ENCODE measurements at places on chromosomes 2 and 18.

DNA sequence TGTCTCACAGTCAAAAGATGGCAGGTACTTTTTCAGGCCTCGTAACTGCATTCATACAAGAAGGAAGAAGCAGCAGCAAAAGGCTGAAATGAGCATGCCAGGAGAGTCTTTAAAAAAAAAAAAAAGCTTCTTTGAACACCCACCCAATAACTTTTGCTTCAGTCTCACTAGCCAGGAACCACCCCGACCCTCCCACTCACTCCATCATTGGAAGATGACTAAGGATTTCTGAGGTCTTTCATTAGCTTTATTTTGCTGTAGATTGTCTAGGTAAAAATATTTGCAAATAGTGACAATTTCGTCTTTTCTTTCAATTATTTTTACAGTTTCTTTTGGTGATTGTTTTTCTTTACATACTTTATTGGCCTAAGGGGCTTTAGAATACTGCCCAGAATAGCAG, 37.9 kb downstream of the RBBP8 start:
- no peak for DNase-seq

DNA sequence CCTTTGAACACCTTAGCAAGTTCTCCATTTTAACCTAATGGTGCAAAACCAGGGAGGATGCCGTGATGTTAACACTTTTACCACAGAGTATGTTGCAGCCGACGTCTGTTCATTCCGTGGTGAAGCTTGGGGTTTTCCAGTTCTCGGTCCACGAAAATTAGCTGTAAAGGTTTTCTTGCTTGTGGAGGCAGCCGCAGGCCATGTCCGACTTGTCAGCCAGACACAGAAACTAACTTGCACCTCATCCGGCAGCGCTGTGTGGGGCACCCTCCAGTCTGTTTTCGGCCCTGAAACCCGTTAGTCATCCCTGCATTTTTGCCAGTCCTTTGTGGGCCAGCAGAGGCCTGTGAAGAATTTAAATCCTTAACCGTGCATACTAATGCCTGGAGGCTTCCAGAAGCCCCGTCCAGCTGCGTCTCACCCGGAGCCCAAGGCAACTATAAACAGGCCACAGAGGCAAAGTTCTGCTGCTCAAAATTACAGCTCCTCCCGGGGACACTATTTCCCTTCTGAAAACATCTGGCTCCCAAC, 70.6 kb downstream of the SH3YL1 start:
- peak; percentile 64 for DNase-seq

DNA sequence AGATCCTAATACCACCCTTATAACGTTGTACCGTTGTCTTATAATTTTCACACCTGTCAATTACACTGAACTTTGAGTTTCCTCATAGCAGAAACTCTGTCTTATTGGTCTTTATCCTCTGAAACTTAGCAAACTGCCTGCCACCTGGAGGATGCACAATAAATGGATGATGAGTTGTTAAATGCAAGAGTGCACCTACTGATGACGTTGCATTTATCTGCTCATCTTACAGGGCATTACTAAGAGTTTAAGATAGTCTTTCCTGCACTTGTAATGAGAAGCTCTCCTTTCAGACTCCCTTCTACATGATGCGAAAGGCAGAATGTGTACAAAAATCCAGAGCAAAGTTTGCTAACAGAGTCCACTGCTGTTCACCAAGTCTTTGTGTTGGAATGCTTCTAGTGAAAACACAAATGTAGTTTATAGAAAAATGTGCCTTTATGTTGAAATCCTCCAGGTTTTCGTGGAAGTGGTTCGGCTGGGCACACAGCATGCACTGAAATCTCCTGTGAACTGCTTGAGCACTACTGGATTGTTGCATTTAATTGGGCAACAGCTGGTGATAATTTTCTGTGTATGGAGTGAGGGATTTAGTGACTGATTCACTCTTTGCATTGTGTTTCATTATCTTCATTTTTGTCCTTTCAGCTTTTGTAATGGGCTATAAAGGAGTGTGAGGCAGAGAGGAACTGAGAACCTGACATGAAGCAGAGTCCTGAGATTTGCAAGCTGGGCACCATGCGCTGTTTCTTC, 665.8 kb upstream of the ID2 start:
- DNase-seq, result no peak

DNA sequence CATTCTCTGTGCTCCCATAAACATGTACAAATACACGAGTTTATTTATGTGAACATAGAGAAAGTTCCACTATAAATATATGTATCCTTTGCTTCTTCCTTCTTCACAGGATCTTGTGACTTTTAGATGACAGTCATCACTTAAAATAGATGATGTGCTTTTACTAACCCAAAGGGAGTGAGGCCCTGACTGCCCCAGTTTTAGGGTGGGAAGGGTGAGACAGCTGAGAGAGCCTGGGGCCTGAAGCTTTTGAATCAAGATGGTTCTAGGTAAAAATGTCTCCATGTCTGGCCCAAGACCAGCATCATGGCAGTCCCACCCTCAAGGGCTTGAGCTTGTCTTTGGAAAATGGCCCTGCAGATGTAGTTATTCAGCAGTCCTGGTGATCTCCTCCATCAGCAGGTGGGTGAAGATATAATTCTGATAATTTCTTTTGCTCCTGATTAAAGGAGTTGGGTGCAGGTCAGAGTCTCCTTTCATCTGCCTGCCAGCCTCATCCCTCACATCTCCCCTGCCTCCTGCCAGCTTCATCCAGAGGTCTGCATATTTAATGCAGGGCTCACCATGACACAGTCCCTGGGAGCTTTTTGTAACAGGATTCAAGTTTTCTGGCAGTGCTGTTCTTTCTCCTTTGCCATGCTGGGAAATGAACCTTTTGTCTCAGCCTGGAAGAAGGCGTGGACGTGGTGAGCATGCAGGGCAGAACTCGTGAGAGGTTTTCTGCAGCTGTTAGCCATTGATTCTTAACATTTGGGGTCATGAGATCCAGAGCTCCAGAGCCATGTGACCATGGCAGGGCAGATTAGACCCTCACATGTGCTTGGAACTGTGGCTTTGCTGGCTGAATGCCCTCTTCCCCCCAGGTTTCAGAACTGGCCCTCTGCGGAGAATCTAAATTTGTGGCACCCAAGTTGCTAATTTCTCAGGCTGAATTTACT, 2.7 kb downstream of the HRH4 start:
- no peak for DNase-seq

DNA sequence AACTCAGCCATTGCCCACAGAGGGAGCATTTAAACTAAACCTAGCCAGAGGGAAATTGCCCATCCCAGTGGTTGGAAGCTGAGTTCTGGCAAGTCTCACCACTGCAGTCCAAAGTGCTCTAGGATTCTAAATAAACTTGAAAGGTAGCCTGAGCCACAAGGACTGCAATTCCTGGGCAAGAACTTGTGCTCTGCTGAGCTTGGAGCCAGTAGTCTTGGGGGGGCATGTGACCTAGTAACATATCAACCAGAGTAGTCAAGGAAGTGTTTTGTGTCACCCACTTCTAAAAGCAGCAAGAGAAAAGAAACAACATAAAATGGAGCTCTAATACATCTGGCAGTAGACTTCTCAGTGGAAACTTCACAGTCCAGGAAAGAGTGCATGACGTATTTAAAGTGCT, 167.0 kb downstream of the PTH2R start:
- DNase-seq, result peak; percentile 28

GRCh38 chr2:88659538-88659915, 31.9 kb upstream of the RPIA start:
- DNase-seq, result peak; percentile 63

DNA sequence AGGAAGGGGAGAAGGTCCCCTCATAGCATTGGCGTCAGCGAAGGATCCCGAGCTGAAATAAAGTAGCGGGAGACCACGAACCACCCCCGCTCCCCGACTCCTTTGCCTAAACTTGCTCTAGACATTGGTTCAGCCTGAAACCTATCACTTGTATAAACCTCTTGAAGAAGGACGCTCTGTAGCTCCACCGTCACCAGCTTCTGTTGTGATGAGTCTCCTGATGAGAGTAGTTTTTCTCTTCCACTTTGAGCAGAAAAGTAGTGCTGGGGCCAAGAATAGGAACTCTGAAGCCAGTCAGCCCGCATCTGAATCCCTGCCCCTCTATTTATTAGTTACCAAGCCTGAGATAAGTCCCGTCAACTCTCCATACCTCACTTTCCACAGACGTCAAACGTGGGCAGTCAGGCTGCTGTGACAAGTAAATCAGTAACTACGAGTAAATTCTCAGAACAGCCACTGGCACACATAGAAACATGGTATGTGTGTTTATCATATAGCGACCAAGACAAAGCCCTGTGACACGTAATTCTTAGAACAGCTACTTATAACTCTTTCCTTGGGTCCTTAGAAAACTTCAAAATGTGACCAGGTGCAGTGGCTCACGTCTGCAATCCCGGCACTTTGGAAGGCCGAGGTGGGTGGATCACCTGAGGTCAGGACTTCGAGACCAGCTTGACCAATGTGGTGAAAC, 61.7 kb downstream of the CD226 start:
- no peak for DNase-seq

GRCh38 chr2:176170602-176171305, 13.6 kb downstream of the HOXD3 start:
- DNase-seq, result no peak

DNA sequence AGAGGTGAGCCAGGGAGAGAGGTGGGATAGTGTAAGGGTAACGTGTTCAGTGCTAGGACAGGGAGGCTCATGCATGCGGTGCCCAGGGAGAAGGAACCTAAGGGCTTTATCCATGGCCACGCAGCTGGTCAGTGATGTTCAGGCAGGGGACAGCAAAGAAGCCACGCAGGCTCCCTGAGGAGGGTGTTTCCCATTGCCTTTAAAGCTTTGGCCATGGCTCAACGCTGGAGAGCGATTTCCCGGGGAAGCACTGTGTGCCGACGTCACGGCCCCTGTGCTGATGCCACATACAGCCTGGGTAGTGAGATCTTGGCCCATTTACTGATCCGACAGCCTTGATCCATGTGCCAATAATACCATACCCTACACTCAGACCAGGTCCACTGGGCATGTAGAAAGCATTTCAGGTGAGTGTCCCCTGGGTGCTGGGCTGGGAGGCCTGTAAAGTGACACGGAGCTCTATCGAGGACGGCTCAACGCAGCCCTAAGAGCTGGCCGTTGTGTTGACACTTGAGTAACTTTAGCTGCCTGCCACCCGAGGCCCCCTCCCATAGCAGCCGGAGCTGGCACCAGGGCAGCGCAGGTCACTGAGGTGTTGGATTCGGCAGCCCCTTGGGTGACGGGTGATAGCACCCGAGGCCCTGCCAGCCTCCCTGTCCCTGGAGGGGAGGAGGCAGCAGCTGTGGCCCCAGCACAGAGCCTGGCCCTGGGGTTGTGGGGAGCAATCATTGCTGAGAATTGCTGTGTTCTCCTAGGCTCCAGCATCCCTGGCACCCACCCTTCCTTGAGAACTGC, 41.4 kb downstream of the PDIA6 start:
- no peak for DNase-seq

DNA sequence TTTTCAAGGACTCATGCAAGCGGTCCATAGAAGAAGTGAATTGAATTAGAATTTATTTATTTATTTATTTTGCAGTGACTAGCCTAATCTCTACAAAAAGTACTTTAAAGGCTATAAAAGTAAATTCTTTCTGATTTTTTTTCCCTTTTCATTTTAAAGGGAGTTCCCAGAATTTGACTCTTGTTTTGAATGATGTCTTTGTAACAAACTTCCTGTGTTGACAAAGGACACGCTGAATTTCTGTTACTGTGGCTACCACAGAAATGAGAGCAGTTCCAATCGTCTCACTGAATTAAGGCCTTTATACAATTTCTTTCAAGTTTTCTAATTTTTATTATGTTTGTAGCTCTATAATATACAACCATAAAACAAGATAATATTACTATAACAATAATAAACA, 46.3 kb upstream of the LPIN2 start:
- no peak for DNase-seq

DNA sequence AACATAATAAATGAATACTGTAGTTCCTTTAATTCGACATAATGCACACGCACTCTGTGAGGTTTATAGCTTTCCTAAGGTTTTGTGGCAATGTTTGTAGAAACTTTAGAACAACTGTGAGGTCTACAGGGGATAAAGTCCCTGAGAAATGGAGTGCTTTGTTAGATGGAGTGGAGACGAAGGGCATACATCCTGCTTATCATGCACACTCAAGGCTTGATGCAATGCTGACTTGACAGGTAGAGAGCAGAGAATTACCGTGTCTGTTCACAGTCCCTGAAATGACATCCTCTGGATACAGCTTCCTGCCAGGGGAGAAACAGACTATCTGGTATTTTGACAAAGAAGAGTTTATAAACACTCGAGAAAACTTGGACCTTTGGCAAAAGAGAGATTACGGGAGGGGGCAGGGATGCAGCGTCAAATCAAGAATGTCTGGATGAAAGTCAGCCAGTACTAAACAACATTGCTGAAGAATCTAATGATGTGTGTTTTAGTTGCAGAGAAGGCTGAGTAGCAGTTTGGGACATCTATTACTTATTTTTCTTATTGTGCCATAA, 766.9 kb upstream of the ZEB2 start:
- peak; percentile 26 for DNase-seq

- DNase-seq, result no peak
These were observed 45.3 kb downstream of the CENPO start for GRCh38 chr2:24838541-24838940.

GRCh38 chr2:223760838-223761502, 76.4 kb downstream of the AP1S3 start:
- DNase-seq, result no peak

DNA sequence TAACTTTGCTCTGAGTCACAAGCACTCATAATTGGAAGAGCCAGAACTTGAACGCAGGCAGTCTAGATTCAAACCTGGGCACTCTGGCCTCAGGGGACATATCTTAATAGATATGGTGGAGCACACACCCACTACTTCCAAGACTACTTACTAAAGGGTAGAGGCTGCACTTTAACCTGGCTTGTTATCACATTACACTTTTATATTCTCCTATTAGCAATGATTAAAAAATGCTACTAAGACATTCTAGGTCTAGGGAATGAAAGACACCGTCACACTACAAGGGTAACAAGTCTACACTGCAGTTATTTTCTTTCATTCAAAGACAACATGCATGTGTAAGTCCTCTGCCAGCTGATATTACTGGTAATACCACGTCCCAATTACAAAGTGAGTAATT, 258.8 kb downstream of the ZNF521 start:
- no peak for DNase-seq

GRCh38 chr2:183117226-183117625, 7.0 kb upstream of the NUP35 start:
- DNase-seq, result no peak

GRCh38 chr2:134261398-134262131, 7.7 kb downstream of the MGAT5 start:
- no peak for DNase-seq

GRCh38 chr2:233219848-233220247, 31.6 kb upstream of the ATG16L1 start:
- DNase-seq, result no peak

GRCh38 chr2:127226520-127227263, 6.6 kb upstream of the CYP27C1 start:
- no peak for DNase-seq

Measured in right hindlimb (tissue), 1 donor.